T1000 (cell line): ENCODE measurements at places on chromosomes 7 and 10.

DNA sequence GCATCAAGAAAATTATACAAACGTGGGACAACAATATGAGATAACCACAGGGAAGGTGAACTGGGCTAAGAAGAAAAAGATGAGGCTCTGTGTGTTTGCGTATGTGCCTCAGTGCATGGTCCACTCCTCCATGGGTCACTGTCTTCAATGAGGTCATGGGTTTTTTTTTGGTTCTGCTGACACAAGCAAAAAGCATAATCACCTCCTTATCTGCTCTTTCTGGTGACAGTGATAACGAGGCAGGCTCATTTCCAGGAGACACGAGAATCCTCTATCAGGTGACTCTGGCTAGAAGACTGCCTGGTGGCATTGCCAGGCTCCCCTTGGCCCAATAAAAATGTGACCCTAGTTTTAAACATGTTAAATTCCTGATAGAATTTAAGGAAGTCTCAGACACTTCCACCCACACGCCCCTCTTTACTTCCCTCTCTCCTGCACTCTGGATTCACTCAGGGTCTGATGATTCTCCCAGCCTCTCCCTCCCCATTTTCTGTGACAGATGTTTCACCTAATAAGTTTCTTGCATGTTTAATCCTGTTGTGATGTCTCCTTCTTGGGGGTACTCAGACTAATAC is 35.3 kb upstream of the CDCA7L start:
- DNase-seq, result no peak

- no peak for DNase-seq
Measured at GRCh38 chr10:23829556-23829955, 379.4 kb upstream of the KIAA1217 start.

GRCh38 chr7:19118636-19119371 is 1.4 kb upstream of the TWIST1 start:
- DNase-seq, result no peak

- no peak for DNase-seq
Measured at GRCh38 chr7:142345811-142346210, 88.0 kb upstream of the PRSS58 start.

DNA sequence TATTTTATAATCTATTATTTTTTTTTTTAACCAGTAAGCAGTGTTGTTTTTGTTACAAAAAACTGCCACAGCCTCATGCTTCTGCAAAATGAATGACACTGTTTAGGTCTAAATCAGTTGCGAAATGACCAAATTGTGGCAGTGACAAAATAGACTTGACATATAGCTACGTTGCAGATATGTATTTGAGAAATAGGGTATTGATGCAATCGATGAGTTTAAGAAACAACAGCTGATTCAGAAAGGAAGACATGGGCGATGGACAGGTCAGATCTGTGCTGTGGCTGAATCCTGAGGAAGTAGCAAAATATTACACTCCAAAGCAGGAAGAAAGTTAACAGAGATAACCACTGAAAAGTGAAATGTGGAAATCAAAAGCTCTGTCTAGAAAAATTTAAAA is 89.0 kb upstream of the STEAP4 start:
- no peak for DNase-seq

DNA sequence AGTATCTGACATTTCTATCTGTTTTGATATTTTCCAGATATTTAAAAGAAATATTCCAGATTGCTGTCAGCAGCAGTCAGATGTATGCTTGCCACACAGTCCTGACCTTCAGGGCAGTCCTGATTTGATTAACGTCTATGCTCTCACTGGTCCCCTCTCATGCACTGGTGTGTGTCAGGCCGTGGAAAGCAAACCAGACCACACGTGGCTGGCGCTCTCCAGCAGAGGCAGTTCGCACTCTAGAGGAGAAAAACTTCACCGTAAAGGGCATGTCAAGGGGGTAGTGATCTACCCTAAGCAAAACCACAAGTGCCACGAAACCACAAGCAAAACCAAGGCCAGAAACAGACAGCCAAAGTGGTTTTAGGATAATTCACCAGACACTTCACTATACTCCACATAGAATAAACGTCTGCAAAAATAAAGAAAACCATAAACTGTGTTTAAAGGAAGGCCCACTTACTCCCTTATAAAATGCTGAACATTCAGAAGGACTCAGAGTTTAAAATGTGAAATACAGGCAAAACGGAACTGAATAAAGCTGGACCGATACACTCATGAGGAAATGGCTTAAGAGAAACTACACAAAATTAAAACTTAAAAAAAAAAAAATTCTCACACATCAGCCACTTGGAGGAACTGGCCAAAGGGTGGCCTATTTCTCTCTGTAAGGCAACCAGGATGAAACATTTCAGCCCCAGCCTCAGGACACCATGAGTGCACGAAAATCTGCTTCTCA is 26.4 kb downstream of the PARP12 start:
- DNase-seq, result no peak

- DNase-seq, result no peak
Measured at GRCh38 chr10:89522463-89522862, 12.9 kb downstream of the SLC16A12 start.

DNA sequence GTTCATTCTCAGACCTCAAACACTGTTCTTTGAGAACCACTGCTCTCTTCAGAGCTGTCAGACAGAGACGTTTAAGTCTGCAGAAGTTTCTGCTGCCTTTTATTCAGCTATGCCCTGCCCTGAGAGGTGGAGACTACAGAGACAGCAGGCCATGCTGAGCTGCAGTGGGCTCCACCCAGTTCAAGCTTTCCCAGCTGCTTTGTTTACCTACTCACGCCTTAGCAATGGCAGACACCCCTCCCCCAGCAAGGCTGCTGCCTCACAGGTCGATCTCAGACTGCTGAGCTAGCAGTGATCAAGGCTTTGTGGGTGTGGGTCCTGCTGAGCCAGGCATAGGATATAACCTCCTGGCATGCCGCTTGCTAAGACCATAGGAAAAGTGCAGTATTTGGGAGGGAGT is 80.5 kb upstream of the CYP2C9 start:
- DNase-seq, result no peak

- DNase-seq, result no peak
Measured at GRCh38 chr7:51789489-51789888, 472.9 kb upstream of the COBL start.

GRCh38 chr10:17074541-17074847 is 55.1 kb downstream of the CUBN start:
- DNase-seq, result no peak

GRCh38 chr10:11949152-11949551 is 93.5 kb downstream of the UPF2 start:
- no peak for DNase-seq

GRCh38 chr7:148553979-148554378 is 36.6 kb upstream of the C7orf33 start:
- no peak for DNase-seq

DNA sequence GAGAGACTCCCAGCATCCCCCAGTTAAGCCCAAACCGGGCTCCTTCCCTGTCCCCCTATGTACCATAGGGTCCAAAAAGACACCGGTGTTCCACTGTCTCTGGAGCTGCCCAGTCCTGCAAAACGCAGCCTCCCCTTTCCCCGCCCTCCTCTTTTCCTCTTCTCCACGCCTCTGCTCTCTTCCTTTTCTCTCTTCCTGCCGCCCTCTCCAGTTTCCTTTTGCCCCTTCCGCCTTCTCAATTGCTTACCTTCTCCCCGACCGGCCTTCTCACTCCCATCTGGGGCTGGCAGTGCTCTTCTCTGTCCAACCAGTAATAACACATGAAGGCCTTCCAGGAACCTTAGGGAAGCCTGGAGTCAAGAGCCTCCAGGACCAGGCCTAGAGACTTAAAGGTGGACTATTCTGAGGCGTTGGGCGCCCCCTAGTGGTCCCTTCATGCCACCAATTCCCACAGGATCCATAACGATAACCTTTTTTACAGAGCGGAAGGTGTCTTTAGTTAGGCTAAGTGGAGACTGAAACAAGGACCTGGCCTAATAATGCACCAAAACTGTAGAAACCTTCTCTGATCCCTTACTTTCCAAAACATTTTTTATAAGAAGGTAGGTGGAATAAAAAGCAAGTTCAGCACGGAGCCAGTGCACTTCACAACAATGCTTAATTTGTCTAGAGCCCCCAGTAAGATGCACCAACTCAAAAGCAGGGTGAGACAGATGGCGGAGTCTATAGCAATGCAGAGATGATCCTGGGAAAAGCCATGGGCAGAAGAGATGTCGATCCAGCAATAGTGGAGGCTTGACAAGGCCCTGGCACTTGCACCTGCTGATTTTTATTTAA is 27.2 kb upstream of the MSRB2 start:
- peak; percentile 15 for DNase-seq

DNA sequence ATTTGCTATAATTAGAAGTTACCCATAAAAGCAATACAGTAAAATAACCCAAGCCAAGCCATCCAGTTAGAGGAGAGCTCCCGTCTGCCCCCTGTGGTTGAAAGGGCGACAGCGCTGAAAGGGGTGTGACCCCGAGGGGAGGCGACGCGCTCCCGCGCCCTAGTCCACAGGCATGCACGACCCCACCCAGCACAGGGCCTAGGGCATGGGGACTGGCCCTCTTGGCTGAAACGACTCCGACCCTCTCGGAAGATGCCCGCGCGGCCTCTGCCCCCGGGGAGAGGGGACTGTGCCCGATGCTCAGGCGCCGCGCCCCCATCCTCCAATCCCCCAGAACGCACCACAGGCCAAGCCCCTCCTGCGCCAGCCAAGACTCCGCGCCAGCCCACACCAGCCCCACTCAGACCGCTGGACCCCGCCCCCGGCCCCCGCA is 64.0 kb downstream of the CSGALNACT2 start:
- DNase-seq, result no peak

- DNase-seq, result no peak
Measured at GRCh38 chr7:114128880-114129279, 210.1 kb upstream of the PPP1R3A start.

- DNase-seq, result no peak
Measured at GRCh38 chr7:21066221-21066620, 279.5 kb upstream of the SP8 start.

GRCh38 chr7:69062020-69062765 is 536.1 kb upstream of the AUTS2 start:
- no peak for DNase-seq

- no peak for DNase-seq
Measured at GRCh38 chr7:137454246-137454724, 110.8 kb upstream of the PTN start.

- DNase-seq, result no peak
Measured at GRCh38 chr7:139482662-139483466, 609 bp downstream of the KLRG2 start.

GRCh38 chr7:68014031-68014736 is 1017.6 kb downstream of the TYW1 start:
- DNase-seq, result no peak

DNA sequence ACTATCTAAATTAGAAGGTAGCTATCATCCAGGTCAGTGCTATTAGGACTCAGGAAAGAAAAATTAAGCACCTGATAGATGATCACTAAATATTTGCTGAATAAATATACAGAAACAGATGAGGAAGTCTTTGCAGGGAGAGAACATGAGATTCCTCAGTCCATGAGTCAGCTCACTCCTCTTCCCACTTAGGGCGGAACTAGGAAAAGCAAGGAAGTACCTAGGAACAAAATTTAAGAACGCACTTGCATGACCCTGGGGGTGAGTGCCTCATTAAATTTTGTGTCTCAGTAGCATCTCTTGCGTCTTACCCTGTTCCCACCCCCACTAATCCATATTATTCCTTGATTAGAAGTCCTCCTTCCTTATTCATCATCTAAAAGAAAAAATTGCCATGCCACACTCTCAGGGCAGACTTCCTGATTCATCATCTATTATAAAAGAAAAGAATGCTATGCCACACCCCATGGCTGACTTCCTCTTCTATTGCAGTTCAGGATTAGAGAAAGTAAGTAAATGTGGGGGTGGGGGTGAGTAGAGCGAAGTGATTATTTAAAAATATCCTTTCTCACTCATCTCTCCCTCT is 208.8 kb downstream of the THSD7A start:
- peak; percentile 10 for DNase-seq

GRCh38 chr10:10223131-10223530 is 794.5 kb upstream of the CELF2 start:
- no peak for DNase-seq

- no peak for DNase-seq
Measured at GRCh38 chr7:93914581-93915066, 6.9 kb upstream of the GNG11 start.

DNA sequence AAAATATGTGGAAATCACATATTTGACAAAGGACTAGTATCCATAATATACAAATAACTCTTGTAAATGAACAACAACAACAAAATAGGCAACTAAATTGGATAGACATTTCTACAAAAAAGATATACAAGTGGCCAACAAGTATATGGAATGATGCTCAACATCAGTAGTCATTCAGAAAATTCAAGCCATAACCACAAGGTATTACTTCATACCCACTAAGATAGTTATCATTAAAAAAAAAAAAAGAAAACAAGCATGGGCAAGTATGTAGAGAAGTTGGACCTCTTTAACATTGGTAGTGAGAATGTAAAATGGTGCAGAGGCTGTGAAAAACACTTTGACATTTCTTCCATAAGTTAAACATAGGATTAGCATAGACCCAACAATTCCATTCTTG is 80.8 kb downstream of the CYP26A1 start:
- no peak for DNase-seq

- no peak for DNase-seq
Measured at GRCh38 chr10:124909563-124909962, 32.4 kb upstream of the ZRANB1 start.

GRCh38 chr10:47438857-47439474 is 44.9 kb downstream of the ANXA8 start:
- peak; percentile 43 for DNase-seq

- DNase-seq, result no peak
Measured at GRCh38 chr10:427761-428519, 261.5 kb downstream of the DIP2C start.
